ENCODE measurements at places on chromosomes 3 and 15. TPM values are rescaled to one million over a fixed set of nuclear protein-coding genes. Genes with fewer than 3 reads are reported as not detected.

GRCh38 chr15:67696087-67696486 is 129.2 kb upstream of the SKOR1 start:
- H3K4me3 ChIP-seq, result no peak overlapping the region
- no peaks in the 10 kb centered on the region for H3K27me3 ChIP-seq
- no peak for DNase-seq
- no peak overlapping the region for H3K27ac ChIP-seq
- no peaks in the 10 kb centered on the region for H3K36me3 ChIP-seq

DNA sequence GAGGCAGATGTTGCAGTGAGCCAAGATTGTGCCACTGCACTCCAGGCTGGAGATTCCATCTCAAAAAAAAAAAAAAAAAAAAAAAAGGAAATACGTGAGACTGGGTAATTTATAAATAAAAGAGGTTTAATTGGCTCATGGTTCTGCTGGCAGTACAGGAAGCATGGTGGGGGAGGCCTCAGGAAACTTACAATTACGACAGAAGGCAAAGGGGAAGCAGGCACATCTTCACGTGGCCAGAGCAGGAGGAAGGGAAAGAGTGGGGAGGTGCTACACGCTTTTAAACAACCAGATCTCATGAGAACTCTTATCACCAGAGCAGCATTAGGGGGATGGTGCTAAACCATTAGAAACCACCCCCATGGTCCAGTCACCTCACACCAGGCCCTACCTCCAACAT is 138.2 kb upstream of the IL12A start:
- no peak for DNase-seq
- no peaks in the 10 kb centered on the region for H3K27me3 ChIP-seq
- no peak overlapping the region for H3K4me3 ChIP-seq
- no peaks in the 10 kb centered on the region for H3K36me3 ChIP-seq

- DNase-seq, result no peak
- H3K4me1 ChIP-seq, result no peaks in the 10 kb centered on the region
- H3K27me3 ChIP-seq, result no peaks in the 10 kb centered on the region
Observed at GRCh38 chr3:112303764-112304325, 9.8 kb upstream of the SLC9C1 start.

FBXO40 gene
- total RNA-seq, result not detected

DNA sequence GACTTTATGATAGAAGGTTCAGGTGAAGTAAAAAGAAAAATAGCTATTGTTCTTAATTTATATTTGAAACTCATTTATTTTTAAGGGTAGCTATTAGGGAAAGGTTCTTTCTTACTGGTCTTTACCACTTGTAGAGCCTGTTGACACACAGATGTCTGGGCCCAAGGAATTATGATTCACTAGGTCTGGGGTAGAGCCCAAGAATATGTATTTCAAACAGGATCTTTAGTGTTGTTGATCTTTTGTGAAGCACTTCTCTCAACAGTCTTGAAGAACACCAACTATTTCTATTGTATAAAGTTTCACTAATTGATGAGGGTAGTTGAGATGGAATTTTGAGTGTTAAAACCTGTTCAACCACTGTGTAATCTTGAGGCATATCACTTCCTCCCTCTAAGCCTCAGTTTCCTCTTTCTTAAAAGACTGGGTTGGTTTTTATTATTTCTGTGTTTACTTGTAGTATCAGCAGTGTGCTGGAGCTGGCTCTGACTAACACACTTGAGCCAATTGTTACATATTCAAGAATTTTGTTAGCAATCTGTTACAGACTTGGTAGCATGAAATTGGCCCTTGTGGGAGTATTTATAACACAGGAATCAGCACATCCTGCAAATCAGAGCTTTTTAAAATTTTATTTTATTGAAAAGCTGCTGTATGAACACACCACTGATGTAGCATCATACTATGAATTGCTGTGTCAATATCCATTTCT is 155.9 kb downstream of the RBMS3 start:
- H3K27me3 ChIP-seq, result no peaks in the 10 kb centered on the region
- no peak overlapping the region for H3K27ac ChIP-seq
- H3K36me3 ChIP-seq, result no peaks in the 10 kb centered on the region
- H3K4me3 ChIP-seq, result no peak overlapping the region
- no peaks in the 10 kb centered on the region for H3K4me1 ChIP-seq

- no peaks in the 10 kb centered on the region for H3K36me3 ChIP-seq
- no peaks in the 10 kb centered on the region for H3K27me3 ChIP-seq
- no peak for DNase-seq
Observed at GRCh38 chr15:31016446-31016915, 25.1 kb upstream of the MTMR10 start.

GRCh38 chr3:129940086-129940485 is 34.4 kb upstream of the TRH start:
- DNase-seq, result no peak
- no peak overlapping the region for H3K4me3 ChIP-seq
- H3K27ac ChIP-seq, result no peak overlapping the region
- no peaks in the 10 kb centered on the region for H3K4me1 ChIP-seq

DNA sequence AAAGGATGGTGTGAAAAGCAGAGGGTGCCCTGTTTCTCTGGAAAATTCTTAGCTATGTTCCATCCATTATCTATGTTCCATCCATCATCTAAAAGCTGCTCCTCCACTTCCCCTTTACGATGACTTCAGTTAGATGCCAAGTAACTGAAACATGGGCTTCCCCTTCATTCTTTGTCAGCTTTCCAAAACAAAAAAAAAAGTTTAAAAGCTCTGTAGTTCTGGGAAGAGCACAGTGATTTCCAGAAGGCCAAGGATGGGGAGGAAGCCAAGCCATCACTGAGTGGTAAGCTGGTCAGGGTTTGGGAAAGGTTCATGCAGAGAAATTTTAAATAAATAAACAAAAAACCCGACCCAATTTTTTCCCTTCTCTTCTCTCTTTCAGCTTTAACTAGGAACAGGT is 111.5 kb downstream of the CFAP44 start:
- H3K27me3 ChIP-seq, result no peaks in the 10 kb centered on the region
- no peaks in the 10 kb centered on the region for H3K4me1 ChIP-seq
- DNase-seq, result no peak
- no peak overlapping the region for H3K4me3 ChIP-seq
- H3K27ac ChIP-seq, result no peak overlapping the region
- no peaks in the 10 kb centered on the region for H3K36me3 ChIP-seq

- H3K36me3 ChIP-seq, result peaks cover 17% of the 10 kb centered on the region
- DNase-seq, result no peak
- no peak overlapping the region for H3K4me3 ChIP-seq
- no peaks in the 10 kb centered on the region for H3K4me1 ChIP-seq
- no peaks in the 10 kb centered on the region for H3K27me3 ChIP-seq
- H3K27ac ChIP-seq, result no peak overlapping the region
Observed at GRCh38 chr3:9439331-9439730, 41.9 kb downstream of the SETD5 start.

Measured in breast epithelium (tissue), 4 donors.